AG04449 (cell line): ENCODE measurements at places on chromosomes 12 and 14.

DNA sequence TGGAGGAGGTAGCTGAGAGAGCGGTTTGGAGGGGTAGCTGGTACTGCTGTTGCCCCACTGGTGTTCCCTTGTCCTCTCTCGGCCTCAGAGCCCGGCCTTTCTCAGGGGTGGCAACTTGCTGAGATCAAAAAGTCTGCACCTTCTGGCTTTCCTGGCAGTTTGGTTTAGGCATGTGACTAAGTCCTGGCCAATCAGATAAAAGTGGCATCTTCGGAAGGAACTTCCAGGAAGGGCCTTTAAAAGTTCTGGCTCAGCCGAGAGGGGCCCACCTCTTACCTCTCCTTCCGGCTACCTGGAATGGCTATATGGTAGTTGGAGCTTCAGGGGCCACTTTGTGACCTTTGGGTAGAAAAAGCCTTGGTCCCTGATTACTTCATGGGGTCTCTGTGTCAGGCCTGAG is 152.6 kb downstream of the GLT1D1 start:
- DNase-seq, result no peak

DNA sequence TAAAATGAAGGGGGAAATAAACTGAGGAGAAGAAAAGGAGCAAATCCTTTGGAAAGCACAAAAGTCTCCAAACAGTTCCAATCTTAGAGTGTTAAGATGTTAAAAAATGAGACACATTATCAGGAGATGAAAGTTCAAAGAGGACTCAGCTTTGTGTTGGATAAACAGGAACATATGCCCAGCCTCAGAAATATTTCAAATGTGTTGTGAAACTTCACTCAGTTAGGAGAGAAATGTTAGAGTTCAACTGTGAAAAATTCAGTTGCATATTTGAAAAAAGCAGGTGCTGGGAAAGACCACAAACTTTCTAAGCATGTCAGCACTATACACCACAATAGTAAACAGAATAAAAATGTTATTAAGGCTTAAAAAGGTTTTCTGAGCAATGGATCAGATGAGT is 136.8 kb upstream of the PRKD1 start:
- no peak for DNase-seq

- no peak for DNase-seq
Measured at GRCh38 chr14:49623387-49623786, 2.8 kb downstream of the MGAT2 start.

DNA sequence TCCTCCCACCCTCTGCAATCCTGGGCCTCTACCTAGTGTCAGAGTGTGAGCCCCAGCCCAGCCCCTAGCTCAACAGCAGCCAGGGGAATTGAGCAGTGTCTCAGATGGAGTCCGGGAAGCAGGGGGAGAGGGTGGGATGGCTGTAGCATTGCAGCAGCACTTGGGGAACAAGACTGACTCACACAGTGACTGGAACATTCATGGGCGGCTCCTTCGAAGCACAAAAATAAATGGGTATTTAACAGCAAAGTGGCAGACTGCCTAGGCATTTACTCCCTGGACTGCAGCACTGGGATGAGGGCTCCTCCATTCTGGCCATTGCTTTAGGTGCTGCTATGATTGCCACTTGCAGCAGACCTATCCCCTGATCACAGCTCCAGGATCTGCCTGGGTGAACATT is 46.0 kb upstream of the STK38L start:
- DNase-seq, result no peak

DNA sequence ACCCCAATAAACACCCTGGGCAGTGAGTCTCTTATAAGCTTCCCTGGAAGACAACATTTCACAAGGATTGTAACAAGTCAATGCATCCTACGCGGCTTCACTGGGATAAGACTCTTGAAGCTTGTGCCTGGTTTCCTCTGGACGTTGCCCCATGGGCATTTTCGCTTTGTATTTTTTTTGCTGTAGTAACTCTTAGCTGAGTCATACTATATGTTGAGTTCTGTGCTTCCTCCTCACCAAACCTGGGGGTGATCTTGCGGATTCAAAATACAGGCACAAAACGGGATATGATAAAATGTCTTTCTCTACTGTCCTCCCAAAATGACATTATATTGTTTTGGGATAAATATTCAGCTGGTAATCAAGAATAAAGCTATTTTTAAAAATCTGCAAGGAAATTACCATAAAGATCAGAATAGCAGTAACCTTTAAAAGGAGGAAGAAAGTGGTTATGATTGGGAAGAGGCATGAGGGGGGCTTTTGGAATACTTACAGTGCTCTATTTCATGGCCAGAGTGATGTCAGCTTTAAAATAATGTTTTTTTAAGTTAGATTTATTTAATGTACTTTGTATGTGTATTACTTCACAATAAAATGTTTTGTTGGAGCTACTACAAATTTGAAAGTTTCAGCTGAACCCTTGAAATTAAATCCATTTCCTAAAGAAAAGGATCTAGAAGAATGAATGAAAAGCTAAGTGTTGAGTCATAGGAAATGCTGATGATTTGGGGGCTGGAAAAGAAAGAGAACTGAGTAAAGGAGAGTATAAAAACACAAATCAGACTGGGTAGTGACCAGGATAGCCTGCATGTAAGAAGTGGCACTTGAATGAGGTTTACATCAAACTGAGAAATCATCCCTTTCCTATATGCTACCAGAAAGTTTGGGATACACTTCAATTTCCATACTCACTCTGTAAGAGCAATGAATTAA is 14.7 kb downstream of the BTBD7 start:
- no peak for DNase-seq

- DNase-seq, result no peak
Measured at GRCh38 chr14:101721951-101722661, 39.4 kb upstream of the PPP2R5C start.

GRCh38 chr14:59360923-59361794 is 104.0 kb downstream of the GPR135 start:
- DNase-seq, result no peak

DNA sequence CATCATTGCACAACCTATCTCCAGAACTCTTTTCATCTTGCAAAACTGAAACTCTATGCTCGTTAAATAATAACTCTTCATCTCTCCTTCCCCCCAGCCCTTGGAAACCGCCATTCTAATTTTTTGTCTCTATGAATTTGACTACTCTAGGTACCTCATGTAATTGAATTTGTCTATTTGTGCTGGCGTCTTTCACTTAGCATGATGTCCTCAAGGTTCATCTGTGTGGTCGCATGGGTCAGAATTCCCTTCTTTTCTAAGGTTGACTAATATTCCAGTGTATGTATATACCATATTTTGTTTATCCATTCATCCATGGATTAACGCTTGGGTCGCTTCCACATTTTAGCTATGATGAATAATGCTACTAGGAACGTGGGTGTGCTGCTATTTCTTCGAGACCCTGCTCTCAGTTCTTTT is 80.1 kb downstream of the PLXNC1 start:
- no peak for DNase-seq

DNA sequence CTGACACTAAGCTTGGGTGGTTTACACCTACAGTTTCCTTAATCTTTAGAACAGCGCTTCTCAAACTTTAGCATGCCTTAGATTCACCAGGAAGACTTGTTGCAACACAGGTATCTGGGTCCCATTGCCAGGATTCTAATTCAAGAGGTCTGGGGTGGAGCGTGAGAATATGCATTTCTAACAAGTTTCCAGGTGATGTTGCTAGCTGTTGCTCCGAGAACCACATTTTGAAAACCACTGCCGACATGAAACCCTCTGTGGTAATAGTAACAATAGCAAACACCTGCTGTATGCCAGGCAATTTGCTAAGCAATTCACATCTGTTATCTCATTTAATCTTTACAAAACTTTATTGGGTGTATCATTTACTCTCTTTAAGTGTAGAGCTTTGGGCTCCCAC is 58.6 kb downstream of the TRHDE start:
- DNase-seq, result no peak

GRCh38 chr14:99706107-99706900 is 22.2 kb downstream of the CYP46A1 start:
- no peak for DNase-seq

DNA sequence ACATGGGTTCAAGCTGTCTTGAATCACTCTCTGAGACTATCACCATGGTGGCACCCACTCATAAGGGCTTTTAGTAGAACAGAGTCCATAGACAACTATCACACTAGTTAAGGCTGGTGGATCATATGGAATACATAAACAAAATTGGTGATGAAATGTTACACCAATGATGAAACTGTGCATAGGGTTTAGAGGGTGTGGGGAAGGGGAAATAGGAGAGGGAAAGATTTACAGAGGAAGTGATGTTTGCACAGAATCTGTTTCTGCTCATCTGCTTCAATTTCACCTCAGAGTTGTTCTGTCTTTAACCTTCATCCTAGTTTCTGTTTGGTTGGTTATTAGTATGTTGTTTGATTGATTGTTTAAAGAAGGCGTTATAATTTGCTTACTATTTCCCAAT is 2.4 kb upstream of the RXYLT1 start:
- DNase-seq, result no peak

DNA sequence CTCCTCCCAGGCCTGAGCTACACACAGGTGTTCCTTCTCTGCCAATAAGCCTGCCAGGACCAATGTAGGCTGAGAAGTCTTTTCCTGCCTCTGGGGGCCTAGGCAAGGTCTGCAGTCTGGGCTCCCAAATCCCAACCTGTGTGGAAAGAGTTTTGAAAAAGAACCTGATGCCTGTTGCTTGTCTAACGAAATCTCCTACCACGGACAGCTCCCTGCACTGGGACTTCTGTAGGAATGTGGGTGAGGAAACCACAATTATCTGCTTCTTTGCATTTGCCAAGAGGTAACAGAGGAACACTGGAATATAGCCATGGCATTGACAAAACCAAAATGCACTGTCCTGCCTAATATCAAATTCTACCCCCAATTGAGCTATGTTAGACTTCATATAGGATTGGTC is 877.0 kb upstream of the TMEM132C start:
- peak; percentile 36 for DNase-seq

DNA sequence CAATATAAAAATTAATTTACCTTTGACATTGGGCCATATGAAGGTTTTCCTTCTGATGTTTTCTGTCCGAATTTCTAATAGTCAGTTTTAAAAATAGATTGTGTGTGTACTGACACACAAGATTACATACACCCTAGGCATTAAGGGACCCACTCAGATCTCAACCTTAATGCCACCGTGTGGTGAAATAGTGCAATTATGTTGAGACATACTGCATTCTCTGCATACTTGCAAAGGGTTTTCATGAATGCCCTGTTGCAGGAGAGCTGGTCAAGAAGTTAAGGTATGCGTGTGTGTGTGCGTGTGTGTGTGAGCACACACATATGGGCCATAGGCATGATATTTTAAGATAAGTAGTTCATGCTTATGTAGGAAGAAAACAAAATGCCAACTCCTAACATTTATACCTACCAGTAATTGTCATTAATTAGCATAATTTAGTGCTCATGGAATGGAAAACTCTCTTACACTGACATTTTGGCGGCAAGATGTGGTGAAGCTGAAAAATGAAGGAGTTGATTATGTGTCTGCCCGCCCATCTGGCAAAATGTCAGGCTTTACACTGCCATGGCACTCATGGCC is 58.8 kb downstream of the PIK3C2G start:
- peak; percentile 59 for DNase-seq

DNA sequence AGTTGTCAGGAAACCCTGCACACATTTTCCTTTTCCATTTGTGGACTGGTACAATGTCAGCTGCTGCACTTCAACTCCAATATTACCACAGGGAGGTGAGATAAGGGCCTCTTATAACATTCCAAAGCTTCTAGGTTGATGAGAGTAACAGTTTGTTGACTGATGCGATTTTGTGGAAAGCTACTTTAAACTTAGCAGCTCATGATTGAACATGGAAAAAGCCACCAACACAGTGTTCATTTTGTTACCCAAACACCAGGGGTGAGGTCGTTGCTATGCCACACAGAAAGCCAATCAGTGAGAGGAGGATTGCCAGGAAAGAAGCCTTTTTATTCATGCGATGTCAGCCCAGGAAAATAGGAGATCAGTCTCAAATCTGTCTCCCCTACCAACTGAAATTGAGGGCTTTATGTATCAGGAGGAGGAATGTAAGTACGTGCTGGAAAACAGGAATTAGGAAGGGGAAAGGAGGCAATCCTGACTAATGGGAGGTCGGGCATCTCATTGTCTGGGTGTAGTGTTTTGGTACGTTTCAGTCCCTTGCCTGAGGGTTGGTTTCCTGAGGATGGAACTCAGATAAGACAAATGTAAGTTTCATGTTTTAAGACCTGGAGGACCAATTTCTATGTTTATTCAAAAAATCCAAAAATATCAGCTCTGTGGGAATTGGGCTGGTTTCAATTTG is 92.7 kb upstream of the PLEKHA5 start:
- DNase-seq, result no peak

- DNase-seq, result no peak
Measured at GRCh38 chr14:103317251-103317650, 16.8 kb upstream of the EIF5 start.

- no peak for DNase-seq
Measured at GRCh38 chr12:131004166-131004565, 50.5 kb downstream of the ADGRD1 start.

- DNase-seq, result no peak
Measured at GRCh38 chr12:120470150-120470784, 719 bp upstream of the SRSF9 start.

GRCh38 chr12:2834581-2835491 is at the start of gene NRIP2:
Gene NRIP2, minus strand, starts transcription at chr12:2835035. Its CDS starts 52 bp downstream, at chr12:2834983.
- no peak for DNase-seq

DNA sequence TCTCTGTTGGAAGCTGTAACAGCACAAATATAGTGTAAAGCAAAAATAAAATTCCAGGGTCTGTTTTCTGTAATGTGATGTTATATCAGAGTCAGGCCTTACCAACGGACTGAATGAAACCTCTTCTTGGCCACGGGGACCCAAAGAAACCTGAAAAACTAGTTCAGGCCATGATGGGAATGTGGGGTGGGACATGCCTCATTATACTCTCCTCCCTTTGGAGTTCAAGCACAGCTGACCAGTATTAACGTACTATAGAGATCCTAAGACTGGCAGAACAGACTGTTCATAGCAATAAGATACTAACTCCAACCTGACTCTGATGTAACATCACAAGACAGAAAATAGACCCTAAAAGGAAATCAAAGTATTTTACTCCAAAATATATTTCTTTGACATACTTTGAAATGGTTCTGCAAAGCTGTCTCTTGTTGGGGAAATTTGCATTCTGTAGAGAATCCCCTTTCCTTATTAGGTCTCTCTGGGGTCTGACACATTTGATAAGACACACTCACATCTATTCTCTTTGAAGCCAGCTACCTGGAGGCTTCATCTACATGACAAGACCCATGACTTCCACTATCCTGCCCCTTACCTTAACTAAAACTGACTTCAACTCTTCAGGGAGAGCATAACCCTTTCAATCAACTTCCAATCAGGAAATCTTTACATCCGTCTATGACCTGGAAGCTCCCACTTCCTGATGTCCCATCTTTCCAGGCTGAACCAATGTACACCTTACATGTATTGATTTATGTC is 444.6 kb downstream of the SOX5 start:
- no peak for DNase-seq

GRCh38 chr12:61009192-61009591 is 1251.0 kb upstream of the USP15 start:
- DNase-seq, result no peak

GRCh38 chr12:3137268-3137781 is 60.1 kb downstream of the TSPAN9 start:
- no peak for DNase-seq

- DNase-seq, result no peak
Measured at GRCh38 chr12:55737581-55738122, 5.3 kb upstream of the GDF11 start.
